NCI-H774 (cell line): ENCODE measurements at places on chromosomes 5 and 9.

GRCh38 chr5:29017501-29017900, 1979.1 kb upstream of the CDH9 start:
- no peak for DNase-seq

- DNase-seq: no peak
Measured at GRCh38 chr9:72326641-72327040, 38.4 kb downstream of the ZFAND5 start.

DNA sequence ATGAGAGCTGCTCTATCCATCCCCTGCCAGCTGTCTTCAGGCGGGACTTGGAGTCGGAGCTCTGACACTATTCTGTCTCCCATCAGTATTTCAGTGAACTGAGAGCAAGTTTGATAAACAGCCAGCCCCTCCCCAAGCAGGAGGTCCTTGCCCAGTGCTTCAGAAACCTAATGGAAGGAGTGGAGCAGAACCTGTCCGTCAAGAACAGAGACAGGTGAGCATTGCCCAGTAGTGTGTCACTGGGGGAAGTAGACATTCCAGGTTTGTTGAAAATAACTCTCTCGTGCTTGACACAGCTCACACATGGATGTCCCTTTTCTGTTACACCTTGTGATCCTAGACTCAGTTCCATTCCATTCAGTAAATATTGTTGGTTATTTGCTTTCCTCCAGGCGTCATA, 13.2 kb upstream of the TLX3 start:
- DNase-seq: no peak

DNA sequence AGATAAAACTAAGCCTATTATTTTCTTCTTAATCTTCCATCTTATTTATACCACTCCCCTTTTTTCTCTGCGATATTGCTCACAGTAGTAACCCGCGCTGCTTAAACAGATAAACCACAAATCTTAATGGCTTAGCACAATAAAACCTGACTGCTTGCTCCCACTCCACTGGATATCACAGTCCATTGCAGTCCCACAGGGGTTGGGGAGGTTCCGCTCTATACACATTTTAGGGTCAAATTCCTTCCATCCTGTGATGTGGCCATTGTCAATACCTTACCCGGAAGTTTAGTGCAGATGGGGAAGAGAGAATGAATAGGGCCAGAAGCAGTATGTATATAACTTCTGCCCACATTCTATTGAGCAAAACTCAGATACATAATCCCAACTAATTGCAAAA, 193.7 kb downstream of the RAB3C start:
- no peak for DNase-seq

DNA sequence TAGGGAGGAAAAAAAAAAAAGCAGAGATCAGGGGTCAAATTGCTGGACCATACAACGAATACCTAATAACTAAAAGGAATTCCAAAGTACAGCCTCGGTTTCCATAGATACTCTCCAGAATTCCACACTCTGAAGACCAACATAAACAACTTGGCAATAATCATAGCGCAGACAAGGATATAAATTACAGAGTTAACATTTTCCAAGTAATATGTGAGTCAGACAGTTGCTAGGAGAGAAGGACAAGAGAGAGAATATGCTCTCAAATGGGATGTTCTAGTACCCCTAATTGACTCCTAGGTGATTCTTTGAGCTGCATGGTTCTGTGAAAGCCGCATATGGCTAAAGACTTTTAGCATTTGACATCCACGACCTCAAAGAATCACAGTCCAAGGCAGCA, 165.2 kb downstream of the FRMD3 start:
- DNase-seq: no peak

- no peak for DNase-seq
Measured at GRCh38 chr5:10162468-10162867, 87.2 kb downstream of the ATPSCKMT start.

- DNase-seq: no peak
Measured at GRCh38 chr9:37350486-37351190, 71.9 kb upstream of the GRHPR start.
